ENCODE measurements at places on chromosomes 2 and 18. TPM values are rescaled to one million over a fixed set of nuclear protein-coding genes. Genes with fewer than 3 reads are reported as not detected.
A peak's percentile ranks its signal among the peaks of the same experiment; 100 is the strongest.

- H3K27ac ChIP-seq = no peak overlapping the region
- H3K4me3 ChIP-seq = no peak overlapping the region
- H3K4me1 ChIP-seq = no peaks in the 10 kb centered on the region
- H3K27me3 ChIP-seq = no peaks in the 10 kb centered on the region
- H3K36me3 ChIP-seq = no peaks in the 10 kb centered on the region
These were observed 124.8 kb downstream of the NUP35 start for GRCh38 chr2:183248866-183249567.

DNA sequence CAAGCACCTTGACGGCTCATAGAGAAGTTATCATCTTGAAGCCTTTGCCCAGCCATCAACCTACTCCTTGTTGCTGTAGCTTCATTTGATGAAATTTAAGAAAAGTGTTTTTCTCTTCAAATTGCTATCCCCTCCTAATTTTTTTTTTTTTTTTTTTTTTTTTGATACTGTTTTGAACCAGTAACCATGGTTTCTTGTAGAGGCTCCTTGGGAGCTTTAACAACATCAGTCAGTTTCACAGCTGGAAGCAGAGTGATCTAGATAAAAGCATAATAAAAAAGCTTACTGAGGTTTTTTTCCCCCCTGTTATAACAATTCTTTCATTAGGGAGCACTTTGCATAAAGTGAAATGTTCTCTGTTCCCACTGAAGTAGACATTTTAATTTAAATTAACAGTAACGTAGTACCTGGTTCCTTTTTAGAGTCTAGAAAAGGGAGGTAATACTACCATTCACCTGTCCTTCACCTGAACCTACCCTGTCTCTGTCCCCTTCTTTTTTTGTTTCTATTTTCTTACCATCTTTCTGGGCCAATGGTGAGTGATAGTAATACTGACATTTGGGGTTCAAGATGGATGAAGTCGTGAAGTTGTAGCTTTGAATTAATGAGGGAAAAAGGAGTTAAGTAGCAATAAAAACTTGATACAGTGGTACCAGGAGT lies 101.5 kb downstream of the NCOA1 start:
- no peak for DNase-seq
- H3K4me3 ChIP-seq = no peak overlapping the region
- H3K27me3 ChIP-seq = no peaks in the 10 kb centered on the region
- no peaks in the 10 kb centered on the region for H3K36me3 ChIP-seq
- no peaks in the 10 kb centered on the region for H3K4me1 ChIP-seq
- H3K27ac ChIP-seq = no peak overlapping the region

DNA sequence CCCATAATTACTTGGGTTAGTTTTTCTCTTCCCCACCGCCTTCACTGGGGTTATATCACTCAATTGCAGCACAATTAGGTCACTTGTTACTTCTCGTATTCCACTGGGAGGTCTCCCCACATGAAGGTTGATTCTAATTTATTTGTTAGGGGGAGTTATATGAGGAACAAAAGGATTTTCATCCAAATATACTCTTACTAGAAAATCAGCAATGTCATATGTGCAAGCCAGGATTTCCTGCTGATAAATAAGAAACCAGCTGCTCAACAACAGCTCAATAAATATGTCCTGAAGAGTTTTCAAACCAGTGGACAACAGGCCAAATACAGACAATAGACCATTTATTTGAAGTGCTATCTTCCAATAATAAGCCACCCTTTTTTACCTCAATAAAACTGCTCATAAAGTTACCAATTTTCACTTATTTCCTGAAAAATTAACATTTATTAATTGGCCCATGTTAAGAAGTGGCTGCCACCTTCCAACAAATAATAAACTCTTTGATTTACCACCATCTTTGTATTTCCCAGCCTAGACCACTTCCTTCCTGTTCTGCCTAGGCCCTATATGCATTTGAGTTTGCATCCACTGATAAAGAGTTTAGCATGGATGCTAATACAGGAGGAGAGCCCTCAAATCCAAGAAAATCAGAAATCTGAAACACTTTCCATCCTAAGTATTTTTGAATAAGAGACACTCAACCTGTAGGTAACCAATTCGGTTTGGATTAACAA lies 184.4 kb upstream of the SLC39A10 start:
- H3K27ac ChIP-seq = no peak overlapping the region
- no peaks in the 10 kb centered on the region for H3K4me1 ChIP-seq
- H3K36me3 ChIP-seq = no peaks in the 10 kb centered on the region
- H3K27me3 ChIP-seq = no peaks in the 10 kb centered on the region

The SLC19A3 gene
- 0.14 TPM for total RNA-seq

The SOWAHC gene
- 16.5 TPM for total RNA-seq

The KIF1A gene
- 20.3 TPM for total RNA-seq

DNA sequence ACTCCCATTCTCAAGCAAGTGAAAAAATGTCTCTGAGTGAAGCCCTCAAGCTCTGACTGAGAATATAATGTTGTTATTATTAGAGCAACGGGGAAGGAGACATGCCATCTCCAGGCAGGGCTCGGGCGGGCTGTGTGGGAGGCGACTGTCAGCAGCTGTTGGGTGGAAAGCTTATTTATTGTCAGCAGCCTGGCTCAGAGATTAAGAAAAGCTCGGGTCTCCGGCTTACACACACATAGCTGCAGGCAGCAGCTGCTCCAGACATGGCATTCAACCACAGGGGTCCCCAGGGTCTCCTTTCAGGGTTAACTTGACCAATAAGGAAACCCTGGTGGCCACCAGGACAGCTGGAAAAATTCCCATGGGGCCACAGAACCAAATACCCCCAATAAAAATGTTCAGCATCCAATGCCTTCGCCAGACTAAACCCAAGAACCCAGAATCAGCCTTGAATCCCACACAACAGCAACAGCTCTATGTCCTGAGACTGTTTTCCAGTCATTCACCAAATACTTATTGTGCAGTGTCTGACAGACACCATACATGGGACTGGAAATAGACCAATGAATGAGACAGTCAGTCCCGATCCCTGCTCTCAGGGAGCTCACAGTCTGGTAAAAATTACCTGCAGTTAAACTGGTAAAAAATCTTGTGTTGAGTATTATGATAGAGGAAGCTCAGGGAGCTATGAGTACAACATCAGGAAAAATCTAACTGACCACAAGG lies 70.5 kb upstream of the RTN4 start:
- no peak overlapping the region for H3K27ac ChIP-seq
- no peak overlapping the region for H3K4me3 ChIP-seq
- peak; percentile 47 for DNase-seq

The FAM161A gene
- 2.8 TPM for total RNA-seq

DNA sequence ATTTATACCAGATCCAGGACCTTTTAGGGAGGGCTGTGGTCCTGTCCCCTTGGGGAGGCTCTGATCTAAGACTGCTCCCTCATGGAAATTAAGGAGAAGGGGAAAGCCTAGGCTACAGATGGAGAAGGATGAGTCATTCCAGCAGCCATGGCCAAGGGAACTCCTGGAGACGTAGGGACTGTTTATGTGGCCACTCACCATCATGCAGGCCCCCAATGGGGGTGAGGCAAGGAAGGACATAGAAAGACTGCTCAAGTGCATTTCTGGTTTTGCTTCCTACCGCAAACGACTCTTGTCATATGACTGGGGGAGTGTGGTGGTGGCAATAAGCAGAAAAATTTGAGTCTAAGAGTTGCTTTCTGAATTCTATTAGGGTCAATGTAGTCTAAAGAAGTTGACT lies 54.0 kb upstream of the CYP1B1 start:
- H3K4me1 ChIP-seq = no peaks in the 10 kb centered on the region
- DNase-seq = no peak
- H3K27me3 ChIP-seq = no peaks in the 10 kb centered on the region

The TUBB6 gene
- 485 TPM for total RNA-seq

GRCh38 chr18:64115881-64116280 lies 33.0 kb downstream of the LINC00305 start:
- H3K4me3 ChIP-seq = no peak overlapping the region
- H3K36me3 ChIP-seq = no peaks in the 10 kb centered on the region
- no peak overlapping the region for H3K27ac ChIP-seq
- no peaks in the 10 kb centered on the region for H3K4me1 ChIP-seq
- DNase-seq = no peak

- H3K27me3 ChIP-seq = no peaks in the 10 kb centered on the region
- H3K36me3 ChIP-seq = no peaks in the 10 kb centered on the region
- DNase-seq = no peak
- no peak overlapping the region for H3K27ac ChIP-seq
These were observed 564.6 kb upstream of the PKDCC start for GRCh38 chr2:41483226-41483625.

GRCh38 chr2:135072125-135072997 lies 20.3 kb downstream of the RAB3GAP1 start:
- no peak overlapping the region for H3K4me3 ChIP-seq
- DNase-seq = no peak
- no peaks in the 10 kb centered on the region for H3K27me3 ChIP-seq
- H3K27ac ChIP-seq = no peak overlapping the region

DNA sequence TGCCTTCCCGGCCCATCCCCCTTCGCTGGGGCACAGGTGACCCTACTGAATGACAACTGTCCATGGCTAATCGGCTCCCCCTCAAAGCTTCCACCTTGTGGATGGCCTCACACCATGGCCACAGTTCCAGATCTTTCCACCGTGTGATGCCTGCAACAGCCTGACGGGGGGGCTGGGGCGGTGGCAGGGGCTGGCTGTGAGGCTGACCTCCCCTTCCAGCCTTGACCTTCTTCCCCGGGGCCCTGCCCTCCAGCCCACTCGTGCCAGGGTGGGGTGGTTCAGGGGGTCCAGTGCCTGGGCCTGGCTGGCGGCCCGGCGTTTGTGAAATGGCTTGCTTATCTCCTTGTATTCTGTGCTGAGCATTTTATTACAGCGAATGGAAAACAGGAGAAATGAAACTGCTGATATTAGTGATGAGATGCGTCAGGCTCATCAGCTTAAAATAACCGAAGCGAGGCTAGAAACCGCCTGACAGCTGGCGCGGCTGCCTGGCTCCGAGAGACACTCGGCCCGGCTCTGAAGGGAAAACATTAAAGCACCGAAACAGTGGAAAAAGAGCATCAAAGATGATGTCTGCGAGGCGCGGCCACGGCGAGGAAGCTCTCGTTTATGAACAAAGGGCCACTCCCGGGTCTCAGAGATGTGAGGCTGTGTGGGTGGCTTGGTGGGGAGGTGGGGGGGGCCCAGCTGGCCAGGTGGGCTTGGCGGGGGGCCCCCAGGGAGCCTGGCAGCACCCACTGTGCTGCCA lies 916 bp upstream of the PDCD1 start:
- H3K4me3 ChIP-seq = no peak overlapping the region
- no peak for DNase-seq
- H3K27ac ChIP-seq = no peak overlapping the region
- H3K4me1 ChIP-seq = peaks cover 2% of the 10 kb centered on the region
- H3K27me3 ChIP-seq = peaks cover 9% of the 10 kb centered on the region
- H3K36me3 ChIP-seq = no peaks in the 10 kb centered on the region

- H3K36me3 ChIP-seq = no peaks in the 10 kb centered on the region
- H3K27ac ChIP-seq = no peak overlapping the region
- H3K4me3 ChIP-seq = no peak overlapping the region
- no peak for DNase-seq
These were observed 63.2 kb downstream of the SCG2 start for GRCh38 chr2:223538920-223539440.

- DNase-seq = no peak
- H3K4me1 ChIP-seq = no peaks in the 10 kb centered on the region
- no peak overlapping the region for H3K27ac ChIP-seq
- no peaks in the 10 kb centered on the region for H3K36me3 ChIP-seq
- H3K27me3 ChIP-seq = no peaks in the 10 kb centered on the region
These were observed 140.3 kb upstream of the SLC8A1 start for GRCh38 chr2:40592218-40592617.

- no peak for DNase-seq
- H3K36me3 ChIP-seq = no peaks in the 10 kb centered on the region
- no peak overlapping the region for H3K27ac ChIP-seq
- H3K27me3 ChIP-seq = no peaks in the 10 kb centered on the region
These were observed 36.5 kb upstream of the DSG1 start for GRCh38 chr18:31281437-31281836.

- no peak overlapping the region for H3K27ac ChIP-seq
- no peak overlapping the region for H3K4me3 ChIP-seq
- peaks cover 36% of the 10 kb centered on the region for H3K36me3 ChIP-seq
- no peaks in the 10 kb centered on the region for H3K27me3 ChIP-seq
- peaks cover 4% of the 10 kb centered on the region for H3K4me1 ChIP-seq
These were observed 58.4 kb downstream of the ITGB1BP1 start for GRCh38 chr2:9364791-9365497.

The PRKAG3 gene
- total RNA-seq = not detected

The MARCHF4 gene
- total RNA-seq = 42.8 TPM

DNA sequence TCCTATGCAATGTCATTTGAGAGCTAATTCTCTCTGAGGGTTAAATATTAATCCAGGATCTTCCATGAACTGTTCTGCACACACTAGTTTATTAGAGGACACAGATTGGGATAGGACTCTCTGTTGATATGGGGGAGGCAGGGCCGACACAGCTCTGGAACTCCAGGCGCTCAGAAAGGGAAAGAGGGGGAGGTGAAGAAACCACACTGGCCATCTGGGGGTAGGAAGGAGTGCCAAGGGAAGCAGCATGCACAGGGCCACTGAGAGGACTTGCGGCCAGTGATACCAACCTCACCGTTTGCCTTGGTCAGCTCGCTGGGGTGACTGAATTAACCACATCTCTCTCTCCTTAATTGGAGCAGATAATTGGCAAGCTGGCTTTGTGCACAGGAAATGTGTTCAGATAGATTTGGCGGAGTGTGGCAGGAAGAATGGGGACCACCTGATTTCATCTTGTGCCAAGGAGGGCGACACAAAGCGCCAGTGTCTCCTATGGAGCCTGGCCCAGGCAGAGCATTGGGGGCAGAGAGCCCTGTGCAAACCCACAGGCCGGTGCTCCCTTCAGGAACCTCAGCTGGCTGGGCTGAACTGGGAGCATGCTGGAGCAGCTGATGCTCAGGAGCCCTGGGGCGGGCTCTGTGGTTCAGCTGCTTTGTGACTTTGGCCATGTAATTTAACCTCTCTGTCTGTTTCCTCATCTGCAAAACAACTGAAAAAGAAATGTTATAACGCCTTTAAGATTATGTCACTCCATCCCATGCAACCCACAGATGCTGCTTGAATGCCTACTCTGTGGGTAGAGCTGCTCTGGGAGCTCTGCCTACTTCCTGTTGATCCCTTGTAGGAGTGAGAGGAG lies 114.7 kb upstream of the STON1 start:
- peak; percentile 39 for DNase-seq
- no peaks in the 10 kb centered on the region for H3K36me3 ChIP-seq
- H3K27ac ChIP-seq = no peak overlapping the region
- peaks cover 2% of the 10 kb centered on the region for H3K4me1 ChIP-seq
- H3K4me3 ChIP-seq = no peak overlapping the region

- no peak overlapping the region for H3K27ac ChIP-seq
- no peak overlapping the region for H3K4me3 ChIP-seq
- no peaks in the 10 kb centered on the region for H3K4me1 ChIP-seq
- peak; percentile 5 for DNase-seq
These were observed 219.2 kb downstream of the LRP1B start for GRCh38 chr2:141911485-141912066.

The MYCN gene
- total RNA-seq = 2.6 TPM

DNA sequence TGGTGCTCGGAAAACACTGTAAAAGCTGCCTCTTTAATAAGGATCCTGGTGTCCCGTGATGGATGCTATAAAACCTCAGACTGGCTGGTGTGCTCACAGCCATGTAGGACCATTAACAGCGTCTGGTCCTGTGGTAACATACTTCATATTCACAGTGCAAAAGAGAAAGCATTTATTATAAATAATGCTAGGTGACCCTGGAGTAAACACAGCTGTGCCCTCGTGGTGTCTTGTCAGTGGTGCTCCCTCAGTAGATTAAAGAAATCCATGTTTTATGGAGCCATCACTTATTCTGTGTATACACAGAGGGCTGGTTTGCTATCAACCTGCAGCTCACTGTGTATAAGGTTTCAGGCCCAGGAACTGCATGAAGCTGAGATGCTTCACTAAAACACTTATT lies 106.9 kb downstream of the CDK15 start:
- no peak overlapping the region for H3K4me3 ChIP-seq
- H3K27ac ChIP-seq = no peak overlapping the region
- peaks cover 18% of the 10 kb centered on the region for H3K4me1 ChIP-seq
- no peaks in the 10 kb centered on the region for H3K27me3 ChIP-seq
- no peaks in the 10 kb centered on the region for H3K36me3 ChIP-seq
- no peak for DNase-seq

The CKAP2L gene
- 2.1 TPM for total RNA-seq

The ACYP2 gene
- total RNA-seq = 6.8 TPM

Data from astrocyte (in vitro differentiated cells and primary cell).